ENCODE measurements at places on chromosomes 11 and 22.

DNA sequence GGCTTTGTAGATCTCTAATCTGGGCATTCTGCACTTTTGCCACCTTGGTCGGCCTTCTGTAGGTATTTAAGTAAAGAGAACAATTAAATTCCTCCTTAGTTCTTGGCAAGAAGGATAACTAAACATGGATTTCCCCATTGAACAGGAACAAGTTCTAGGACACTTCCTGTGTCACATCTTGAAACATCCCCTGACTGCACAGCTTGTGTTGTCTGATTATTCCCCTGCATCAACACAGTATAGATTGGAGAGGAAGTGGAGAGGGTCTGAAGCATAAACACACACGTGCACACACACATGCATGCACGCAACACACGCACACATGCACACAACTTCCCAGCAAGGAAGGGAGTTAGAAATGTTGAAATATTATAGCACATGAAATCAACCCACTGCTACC is 8.6 kb downstream of the ISX start:
- no peak for DNase-seq

DNA sequence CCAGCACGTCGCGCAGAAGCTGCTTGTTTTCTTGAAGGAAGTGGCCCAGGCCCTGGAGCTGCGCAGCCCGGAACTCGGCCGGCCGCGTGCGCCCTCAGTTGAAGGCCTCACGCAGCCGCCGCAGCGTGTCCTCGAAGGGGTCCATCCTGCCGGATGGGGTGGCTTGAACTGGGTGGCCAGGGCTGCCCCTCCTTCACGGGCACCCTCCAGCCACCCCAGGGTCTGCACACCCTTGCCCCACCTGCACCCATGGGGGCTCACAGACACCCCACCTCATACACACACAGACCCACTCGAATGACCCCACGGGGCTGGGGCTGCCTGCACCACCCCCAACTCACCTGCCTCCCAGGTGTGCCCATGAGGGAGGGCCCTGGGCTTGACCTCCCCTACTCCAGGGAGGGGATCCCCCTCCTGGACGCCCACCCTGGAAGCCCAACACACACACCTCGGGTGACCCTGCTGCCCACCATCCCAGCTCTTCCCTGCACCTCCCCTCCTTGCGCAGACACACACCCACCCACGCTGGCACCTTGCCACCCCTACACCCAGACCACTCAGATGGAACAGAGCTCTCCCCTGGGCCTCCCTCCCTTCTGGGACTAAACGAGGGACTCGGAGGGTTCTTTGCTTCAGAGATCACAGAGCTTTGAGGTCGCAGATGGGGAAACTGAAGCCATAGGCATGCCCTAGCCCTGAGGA is 6.8 kb downstream of the ALDH3B2 start:
- DNase-seq, result no peak

DNA sequence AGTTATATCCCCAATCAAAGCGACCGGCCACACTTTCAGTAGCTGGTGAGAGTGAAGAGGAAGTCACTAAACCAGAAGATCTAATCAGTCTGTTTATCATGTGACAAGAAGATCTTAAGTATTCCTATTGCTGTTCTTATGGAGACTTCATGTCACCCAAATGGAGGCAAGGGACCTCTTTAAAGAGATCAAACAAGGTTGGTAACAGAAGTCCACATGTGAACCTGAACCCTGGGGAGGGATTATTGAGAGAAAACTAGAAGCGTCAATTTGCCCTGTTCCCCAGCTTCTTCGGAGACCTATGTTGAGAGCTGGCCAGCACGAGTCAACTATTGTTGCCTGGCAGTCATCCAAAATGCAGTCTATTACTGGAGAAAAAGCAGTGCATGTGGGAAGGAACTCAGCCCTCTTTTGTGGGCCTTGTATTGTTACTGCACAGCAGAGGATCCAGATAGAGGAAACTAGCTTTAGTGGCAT is 76.9 kb upstream of the CTSC start:
- DNase-seq, result peak; percentile 58

- no peak for DNase-seq
Measured at GRCh38 chr22:46147061-46147460, 3.3 kb upstream of the PPARA start.

DNA sequence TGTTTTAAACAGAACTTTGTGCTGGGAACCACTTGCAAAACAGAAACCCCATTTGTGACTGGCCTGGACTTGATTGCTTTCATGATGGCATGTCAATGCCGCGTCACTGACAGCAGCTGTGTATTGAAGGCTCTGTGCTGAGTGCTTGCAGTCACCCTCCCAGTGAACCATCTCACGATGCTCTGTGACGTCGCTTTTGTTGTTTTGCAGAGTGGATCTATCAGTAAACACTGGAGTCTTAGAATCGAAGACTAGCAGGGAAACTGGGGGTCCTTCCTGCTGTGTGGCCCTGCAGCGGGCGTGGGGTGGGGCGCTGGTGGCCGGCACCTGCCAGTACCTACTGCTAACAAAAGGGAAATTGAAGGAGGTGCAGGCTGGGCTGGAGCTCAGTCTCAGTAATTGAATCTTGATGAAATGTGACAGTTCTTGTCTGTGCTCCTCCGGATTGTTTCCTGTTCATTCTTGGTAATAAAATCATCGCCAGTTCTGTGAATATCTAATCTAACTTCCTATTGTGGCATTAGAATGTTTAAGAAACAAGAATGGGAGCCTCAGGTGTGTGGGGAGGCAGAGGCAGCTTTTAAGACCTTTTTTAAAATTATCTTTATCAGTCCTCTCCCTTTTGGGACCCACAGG is 50.5 kb upstream of the PARVG start:
- DNase-seq, result no peak

DNA sequence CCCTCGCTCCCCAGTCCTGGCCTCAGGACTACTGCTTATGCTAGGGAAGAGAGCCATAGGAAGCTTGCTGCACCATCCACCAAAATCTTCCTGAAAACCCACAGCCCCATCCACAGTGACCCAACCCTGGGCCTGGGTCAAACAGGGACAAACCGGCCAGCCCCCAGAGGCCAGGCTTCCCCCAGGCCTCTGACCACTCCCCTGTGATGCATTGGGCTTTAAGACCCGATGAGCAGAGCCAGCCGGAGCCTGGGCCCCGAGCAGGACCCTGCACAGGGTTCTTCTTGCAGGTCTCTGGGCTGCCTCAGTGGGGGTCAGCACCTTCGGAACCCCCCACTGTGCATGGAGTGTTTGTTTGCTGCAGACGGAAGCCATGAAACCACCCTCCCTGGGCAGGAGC is 583.7 kb downstream of the BRD1 start:
- no peak for DNase-seq

- no peak for DNase-seq
Measured at GRCh38 chr11:16098526-16099205, 257.7 kb downstream of the SOX6 start.

- no peak for DNase-seq
Measured at GRCh38 chr11:13052130-13052571, 43.0 kb downstream of the RASSF10 start.

- no peak for DNase-seq
Measured at GRCh38 chr11:35334385-35335090, 84.8 kb downstream of the SLC1A2 start.

GRCh38 chr11:57432149-57432561 is 5.2 kb upstream of the SLC43A3 start:
- no peak for DNase-seq

DNA sequence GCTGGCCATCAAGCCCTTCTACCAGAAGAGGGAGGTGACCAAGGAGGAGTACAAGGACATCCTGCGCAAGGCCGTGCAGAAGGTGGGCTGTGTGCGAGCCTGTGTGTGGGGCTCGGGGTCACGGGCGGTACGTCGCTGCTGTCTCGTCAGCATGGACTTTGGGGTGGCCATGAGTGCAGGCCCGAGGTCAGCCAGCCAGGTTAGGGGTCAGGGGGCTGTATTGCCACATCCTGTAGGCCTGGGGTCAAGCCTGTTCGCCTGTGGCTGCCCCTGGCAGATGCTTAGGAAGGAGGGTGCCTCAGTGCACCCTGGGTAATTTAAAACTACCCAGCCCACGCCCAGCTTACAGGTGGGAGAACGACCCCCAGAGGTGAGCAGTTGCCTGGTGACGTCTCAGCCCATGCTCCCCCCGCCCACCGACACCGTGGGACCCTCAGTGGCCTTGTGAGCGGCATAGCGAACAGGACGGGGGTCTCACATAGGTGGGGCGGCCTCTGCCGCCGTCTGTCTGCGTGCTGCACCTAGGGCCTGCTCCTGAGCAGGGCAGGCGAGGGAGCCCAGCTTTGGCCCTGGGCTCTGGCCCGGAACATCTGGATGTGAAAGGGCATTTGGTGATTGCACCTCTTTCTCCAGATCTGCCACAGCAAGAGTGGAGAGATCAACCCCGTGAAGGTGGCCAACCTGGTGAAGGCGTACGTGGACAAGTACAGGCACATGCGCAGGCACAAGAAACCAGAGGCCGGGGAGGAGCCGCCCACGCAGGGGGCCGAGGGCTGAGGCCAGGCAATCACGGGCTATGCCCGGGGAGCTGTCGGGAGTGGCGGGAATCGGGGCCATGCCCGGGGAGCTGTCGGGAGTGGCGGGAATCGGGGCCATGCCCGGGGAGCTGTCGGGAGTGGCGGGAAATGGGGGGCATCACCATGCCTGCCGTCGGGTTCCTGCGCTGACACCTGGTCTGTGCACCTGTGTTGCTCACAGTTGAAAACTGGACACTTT is 4.5 kb downstream of the IRF7 start:
- DNase-seq, result no peak

DNA sequence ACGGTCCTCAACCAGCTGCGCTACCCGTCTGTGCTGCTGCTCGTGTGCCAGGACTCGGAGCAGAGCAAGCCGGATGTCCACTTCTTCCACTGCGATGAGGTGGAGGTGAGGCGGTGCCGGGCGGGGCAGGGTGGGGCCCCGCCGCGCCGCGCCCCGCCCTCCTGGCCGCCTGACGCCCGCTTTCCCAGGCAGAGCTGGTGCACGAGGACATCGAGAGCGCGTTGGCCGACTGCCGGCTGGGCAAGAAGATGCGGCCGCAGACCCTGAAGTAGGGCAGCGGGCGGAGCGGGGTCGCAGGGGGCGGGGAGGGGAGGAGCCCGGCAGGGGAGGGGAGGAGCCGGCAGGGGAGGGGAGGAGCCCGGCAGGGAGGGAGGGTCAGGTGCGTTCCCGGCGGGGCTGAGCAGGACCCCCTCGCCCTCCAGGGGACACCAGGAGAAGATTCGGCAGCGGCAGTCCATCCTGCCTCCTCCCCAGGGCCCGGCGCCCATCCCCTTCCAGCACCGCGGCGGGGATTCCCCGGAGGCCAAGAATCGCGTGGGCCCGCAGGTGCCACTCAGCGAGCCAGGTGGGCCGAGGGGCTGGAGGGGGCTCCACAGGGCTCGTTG is 14.7 kb downstream of the EPS8L2 start:
- no peak for DNase-seq

- DNase-seq, result peak; percentile 82
Measured at GRCh38 chr11:59802639-59803176, 7.9 kb downstream of the MRPL16 start.

GRCh38 chr11:84724256-84724655 is 902.9 kb downstream of the DLG2 start:
- no peak for DNase-seq

DNA sequence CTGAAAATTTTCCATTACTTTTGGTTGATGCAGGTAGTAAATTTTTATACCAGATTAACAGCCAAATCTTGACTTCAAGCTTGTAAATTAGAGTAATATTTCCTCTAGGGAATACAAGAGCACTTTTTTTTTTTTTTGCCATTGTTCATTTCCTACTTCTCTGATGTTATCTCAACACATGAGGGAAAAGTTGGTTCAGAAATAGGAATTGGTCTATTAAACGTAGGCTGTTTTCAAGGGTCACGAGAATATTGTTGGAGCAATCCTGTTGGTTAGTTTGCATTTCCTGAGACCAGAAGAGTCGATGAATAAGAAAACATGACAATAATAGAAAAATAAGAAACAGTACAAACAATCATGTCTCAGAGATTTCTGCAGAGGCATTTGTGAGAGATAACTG is 453.9 kb upstream of the CCDC179 start:
- peak; percentile 71 for DNase-seq

- DNase-seq, result no peak
Measured at GRCh38 chr11:95088946-95089619, 563 bp upstream of the ENDOD1 start.

GRCh38 chr11:128244871-128245270 is 342.5 kb downstream of the ETS1 start:
- no peak for DNase-seq

DNA sequence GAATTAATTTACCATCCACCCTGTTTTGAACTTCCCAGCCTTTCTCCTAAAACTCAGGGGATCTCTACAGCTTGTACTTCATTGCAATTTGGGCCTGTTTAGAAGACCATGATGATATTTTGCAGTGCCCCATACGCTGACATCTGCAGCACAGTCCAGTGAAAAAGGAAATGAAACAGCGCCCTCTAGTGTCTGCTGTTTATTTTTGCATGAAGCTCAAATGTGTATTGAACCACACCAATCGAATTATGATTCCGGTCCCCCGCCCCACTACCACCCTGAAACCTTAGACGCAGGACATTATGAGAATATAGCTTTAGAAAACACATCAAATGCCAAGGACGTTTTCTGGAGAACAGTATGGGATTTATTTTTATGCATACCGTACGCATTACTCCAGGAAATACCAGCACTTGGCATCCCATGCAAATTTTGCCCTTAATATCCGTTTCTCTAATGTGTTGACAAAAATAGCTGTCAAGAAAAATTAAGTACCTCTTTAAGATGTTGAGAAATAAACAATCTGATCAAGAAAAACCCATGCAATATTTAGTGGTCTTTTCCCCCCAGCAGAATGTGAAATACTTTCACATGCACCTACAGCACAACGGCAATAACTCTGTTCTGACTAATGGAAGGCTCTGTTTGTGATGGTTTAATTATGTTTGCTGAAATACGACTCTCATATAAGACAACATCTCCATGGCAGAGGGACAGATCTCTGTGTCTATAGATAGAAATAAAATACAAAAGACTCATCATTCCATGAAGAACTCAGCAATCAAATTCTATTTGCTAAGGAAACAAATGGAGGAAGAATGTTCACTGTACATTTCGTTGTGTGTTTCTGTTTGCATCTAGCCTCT is 93.9 kb downstream of the TECTA start:
- peak; percentile 78 for DNase-seq

DNA sequence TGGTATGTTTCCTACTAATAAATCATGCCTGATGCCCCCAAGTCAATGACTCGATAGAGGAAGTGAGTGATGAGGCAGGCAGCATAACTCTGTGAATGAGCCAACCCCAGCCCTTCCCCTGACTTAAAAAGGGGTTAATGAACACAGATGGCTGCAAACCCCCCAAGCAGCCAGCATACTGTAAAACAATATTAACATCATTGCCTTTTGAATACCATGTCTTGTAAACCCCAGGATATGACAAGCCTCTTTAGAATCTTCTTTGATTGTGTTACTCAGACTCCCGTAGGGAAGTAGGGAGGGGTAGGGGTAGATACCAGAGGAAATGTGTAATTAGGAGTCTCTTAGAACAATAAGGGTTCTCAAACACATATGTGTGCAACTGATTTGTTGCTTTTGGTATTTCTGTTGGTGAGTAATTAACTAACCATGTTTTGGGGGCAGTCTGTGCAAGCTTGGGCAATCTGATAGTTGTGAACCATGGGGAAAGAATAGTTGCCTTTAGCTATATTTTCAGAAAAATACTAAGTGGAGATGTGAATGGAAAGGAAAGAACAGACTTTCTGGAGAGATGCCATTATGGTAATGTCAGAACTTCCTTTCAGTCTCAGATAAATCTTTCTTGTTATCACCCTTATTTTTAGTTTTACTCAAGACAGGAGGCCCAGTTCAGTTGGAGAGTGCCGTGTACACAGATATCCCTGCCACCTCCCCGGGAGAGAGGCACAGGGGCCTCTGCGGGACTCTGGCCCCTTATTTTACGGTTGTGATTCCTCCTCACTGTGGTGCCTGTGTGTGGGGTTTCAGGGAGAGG is 701.8 kb downstream of the NTM start:
- no peak for DNase-seq
